ENCODE measurements at places on chromosomes 16 and 17.

GRCh38 chr17:59533694-59534093, 31.7 kb upstream of the DHX40 start:
- DNase-seq = no peak

GRCh38 chr17:83068641-83069570, 10.5 kb upstream of the METRNL start:
- no peak for DNase-seq

- peak; percentile 91 for DNase-seq
These were observed 54.7 kb upstream of the CDH11 start for GRCh38 chr16:65176603-65177002.

GRCh38 chr17:60524463-60525327, 1.3 kb downstream of the APPBP2 start:
- DNase-seq = peak; percentile 9

DNA sequence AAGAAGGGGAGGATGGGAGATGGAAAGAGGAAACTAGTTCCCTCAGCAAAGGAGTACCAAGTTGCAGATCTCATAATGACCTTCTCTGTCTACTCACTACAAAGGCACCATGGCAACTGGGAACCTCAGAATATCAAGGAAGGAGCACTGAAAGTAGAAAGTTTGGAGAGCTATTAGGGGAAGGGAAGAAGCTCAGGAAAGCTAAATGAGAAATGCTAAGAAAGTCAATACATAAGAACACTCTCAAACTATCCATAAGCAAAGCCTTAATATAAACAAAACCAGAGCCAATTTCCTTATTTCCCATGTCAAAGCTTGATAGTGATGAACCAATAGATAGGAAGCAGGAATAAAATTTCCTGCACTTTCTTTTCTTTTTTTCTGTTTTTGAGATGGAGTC, 57.9 kb upstream of the C17orf78 start:
- DNase-seq = no peak

GRCh38 chr17:39271546-39271945, 45.8 kb upstream of the STAC2 start:
- DNase-seq = no peak

DNA sequence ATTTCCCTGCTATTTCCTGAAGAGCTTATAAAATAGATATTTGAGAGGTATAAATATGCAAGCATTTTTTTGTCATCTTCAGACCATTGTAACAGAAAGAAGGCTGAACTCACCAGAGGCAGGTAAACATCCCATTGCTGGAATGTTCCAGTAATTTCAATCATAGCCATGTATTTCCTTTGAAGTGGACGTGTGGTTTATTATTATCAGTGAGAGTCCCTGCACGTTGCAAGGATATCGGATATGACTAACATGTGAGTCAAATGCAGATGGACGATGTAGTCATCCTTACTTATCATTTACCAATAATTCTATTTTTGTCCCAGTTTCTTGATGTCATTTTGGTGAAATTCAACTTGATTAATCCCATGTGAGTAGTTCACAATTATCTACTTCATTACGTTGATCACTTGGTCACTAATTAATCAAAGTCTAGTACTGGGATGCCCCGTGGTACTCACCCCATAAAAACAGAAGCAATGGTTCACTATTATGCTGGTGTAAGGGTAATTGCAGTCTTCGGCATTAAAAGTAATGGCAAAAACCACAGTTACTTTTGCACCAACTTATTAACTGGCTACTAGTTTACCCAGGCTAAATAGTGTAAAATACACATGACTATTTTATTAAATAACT, 89.5 kb downstream of the VAT1L start:
- peak; percentile 96 for DNase-seq

Measured in RPMI7951 (cell line).